NCI-H526 (cell line): ENCODE measurements at places on chromosomes 2 and 18.

GRCh38 chr18:8826514-8826913, 121.2 kb downstream of the MTCL1 start:
- DNase-seq, result no peak

DNA sequence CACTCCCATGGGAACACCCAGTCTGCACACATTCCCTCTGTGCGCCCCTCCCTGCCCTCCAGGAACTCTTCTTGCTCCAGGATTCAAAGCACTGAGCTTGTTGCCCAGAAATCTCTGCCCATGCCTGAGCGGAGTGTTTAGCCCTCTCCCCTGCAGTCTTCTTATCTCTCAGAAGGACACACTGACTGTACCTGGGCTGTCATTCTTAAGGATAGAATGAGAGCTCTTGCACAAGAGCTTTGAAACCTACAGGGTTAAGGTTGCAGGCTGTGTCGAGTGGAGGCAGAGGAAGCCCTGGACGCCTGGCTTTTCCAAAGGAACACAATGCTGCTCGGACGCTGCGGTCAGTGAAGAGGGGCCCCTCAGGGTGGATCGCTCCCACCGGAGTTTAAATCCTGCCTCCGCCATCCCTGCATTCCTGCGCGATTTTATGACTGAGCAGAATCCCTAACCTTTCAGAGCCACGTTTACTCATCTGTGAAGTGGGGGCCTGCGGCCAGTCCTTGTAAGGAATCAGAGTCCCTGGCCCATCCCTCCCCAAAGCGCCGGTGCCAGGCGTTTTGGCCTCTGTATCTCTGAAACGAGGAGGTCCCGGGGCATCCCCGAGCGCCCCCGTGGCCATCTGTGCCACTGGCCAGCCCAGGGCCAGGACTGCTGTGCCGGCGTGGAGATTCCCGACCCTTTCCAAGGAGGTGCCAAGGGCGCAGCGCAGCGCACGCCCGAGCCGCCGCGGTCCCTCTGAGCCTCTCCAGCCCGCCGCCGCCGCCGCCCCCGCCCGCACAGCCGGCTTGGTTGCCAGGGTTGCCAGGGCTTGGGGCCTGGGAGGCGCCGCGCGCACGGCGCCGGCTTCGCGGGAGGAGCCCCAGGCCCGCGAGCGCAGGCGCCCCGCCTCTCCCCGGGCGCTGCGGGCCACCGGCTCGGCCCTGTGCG, 58.9 kb downstream of the FAM168B start:
- no peak for DNase-seq

DNA sequence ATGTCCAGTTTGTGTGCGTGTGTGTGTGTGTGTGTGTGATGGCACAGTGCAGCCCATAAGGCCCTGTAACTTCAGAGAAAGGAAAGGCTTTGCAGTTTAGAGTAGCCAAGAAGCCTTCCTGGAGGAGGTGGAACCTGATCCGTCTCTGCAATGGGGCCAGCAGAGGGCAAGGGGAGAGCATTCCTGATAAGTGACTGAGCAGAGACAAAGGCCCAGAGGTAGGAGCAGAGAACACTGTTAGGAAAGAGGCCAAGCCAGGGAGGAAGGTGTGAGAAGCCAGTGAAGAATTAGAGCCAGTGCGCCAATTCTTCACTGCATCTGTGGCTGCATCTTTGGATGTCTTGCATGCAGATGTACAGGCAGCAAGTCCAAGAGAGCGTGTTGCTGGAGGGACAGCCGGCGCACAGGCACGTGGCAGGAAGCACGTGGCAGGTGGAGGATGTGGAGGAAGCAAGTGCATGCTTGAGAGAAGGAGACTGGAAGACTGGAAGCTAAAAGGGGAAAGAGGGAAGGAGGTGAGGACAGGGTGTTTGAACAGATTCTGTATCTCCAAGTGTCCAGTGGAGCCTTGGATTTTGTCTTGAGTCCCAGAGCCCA, 196.3 kb downstream of the CTIF start:
- DNase-seq, result no peak

DNA sequence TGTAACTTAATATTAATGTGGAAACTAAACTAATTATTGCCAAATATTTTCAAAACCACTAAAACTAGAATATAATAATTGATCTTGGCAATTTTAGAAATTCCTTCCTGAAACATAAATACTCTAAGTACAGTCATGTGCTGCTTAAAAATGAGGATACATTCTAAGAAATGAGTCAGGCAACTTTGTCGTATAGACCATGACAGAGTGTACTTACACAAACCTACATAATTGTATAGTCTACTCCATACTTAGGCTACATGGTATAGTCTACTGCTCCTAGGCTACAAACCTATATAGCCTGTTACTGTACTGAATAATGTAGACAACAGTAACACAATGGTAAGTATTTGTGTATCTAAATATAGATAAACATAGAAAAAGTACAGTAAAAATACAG, 27.6 kb downstream of the FEZ2 start:
- no peak for DNase-seq

GRCh38 chr2:216591480-216591879, 41.7 kb upstream of the IGFBP2 start:
- no peak for DNase-seq

DNA sequence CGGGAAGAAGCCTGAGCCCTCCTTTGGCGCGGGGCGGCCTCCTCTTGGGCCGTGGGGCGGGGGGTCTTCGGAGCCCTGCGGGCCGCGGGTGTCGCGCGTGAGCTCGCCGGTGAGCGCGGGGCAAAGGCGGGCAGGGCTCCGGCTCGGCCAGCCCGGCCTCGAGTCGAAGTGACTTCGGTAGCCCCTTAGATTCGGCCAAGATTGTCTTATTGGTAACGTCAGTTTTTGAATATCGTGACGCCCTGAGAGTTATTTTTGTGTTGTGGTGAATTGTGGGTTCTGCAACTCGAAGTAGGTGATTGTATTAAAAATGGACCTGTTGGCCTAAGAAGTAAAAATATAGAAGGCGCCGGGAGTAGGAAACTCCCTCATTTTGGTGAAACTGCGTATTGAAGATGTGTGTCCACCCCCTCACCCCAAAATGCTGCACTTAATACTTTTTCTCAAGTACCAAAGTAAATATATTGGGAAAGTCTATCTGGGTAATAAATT, 669 bp downstream of the MARCHF7 start:
- no peak for DNase-seq
